CD4-positive, alpha-beta memory T cell (primary cell): ENCODE measurements at places on chromosomes 3 and 15.

DNA sequence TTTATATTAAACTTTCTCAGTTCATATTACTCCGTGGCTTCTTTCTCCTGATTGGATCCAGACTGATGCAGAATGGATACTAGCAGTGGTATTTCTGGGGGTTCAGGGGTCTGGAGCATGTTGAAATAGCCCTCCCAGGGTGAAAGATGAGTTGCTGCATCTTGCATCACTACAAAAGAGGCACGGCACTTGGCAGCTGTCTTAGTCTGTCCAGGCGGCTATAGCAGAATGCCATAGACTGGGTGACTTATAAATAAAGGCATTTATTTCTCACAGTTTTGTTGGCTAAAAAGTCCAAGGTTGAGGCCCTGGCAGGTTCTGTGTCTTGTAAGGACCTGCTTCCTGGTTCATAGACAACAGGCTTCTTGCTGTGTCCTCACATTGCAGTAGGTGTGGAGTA lies 660 bp upstream of the BCL2L10 start:
- DNase-seq: no peak

- DNase-seq: no peak
These were observed 92.7 kb downstream of the SEC22A start for GRCh38 chr3:123294296-123294938.

DNA sequence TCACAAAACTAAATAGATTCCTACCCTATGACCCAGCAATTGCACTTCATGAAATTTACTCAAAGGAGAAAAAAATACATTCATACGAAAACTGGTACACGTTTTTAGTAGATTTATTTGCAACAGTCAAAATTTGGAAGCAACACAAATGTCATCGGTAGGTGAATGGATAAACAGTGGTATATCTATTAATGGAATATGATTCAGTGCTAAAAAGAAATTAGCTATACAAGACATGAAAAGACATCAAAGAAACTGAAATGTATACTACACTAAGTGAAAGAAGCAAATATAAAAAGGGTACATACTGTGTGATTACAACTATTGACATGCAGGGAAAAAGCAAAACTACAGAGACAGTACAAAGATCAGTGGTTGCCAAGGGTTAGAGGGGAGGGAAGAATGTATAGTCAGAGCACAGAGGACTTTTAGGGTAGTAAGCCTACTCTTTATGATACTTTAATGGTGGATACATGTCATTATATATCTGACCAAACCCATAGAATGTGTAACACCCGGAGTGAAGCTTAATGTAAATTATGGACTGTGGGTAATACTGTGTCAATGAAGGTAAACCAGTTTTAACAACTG lies 31.6 kb downstream of the RFX7 start:
- no peak for DNase-seq

- no peak for DNase-seq
These were observed 856 bp downstream of the TMEM40 start for GRCh38 chr3:12758025-12758781.

GRCh38 chr15:38436993-38437392 lies 16.9 kb upstream of the FAM98B start:
- DNase-seq: no peak

GRCh38 chr3:197598404-197598980 lies 42.7 kb upstream of the BDH1 start:
- DNase-seq: no peak

GRCh38 chr3:10213156-10213792 lies 35.0 kb upstream of the TATDN2 start:
- DNase-seq: no peak

DNA sequence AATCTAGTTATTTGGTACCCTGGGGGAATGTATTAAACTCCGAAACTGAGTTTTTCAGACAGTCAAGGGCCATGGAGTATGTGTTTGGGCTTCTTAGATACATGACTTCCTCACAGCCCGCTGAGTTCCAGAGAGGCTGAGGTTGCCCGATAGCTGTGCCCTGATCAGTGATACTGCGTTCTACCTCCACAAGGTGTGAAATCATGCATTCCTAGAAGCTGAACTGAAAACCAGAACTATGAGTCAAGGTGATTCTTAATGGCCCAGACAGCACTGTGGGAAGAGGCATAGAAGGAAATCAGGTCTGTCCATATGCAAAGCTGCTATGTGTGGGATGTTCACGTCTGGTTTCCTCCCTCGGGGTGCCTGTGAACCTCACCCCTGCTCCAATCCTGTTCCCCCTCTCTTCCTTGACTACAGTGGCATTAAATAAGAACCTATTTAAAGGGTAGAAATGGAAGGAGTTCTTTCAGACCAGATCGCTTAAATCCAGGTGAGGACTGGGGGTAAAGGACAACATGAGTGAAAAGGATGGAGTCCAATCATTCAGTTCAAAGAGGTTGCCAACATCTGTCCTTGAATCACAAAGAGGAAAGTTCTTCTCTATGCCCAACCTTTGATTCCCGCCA lies 74.3 kb downstream of the MYO1E start:
- no peak for DNase-seq

DNA sequence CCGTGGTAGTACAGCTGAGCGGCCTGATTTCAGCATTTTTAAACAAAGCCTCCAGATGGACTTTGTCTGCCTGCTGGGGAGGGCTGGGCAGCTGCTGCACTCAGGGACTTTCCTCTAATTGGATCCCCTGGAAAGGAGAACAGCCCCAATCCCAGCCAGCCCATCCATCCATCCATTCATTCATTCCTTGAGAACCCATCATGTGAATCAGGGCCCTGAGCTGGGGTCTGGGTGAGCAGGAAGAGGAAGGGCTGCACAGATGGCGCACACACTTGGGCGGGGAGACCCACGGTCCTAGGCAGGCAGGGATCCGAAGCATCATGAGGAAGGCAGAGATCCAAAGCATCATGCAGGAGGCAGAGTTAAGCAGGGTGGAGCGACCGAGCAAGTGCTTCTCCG lies 45.7 kb downstream of the TPRA1 start:
- no peak for DNase-seq

DNA sequence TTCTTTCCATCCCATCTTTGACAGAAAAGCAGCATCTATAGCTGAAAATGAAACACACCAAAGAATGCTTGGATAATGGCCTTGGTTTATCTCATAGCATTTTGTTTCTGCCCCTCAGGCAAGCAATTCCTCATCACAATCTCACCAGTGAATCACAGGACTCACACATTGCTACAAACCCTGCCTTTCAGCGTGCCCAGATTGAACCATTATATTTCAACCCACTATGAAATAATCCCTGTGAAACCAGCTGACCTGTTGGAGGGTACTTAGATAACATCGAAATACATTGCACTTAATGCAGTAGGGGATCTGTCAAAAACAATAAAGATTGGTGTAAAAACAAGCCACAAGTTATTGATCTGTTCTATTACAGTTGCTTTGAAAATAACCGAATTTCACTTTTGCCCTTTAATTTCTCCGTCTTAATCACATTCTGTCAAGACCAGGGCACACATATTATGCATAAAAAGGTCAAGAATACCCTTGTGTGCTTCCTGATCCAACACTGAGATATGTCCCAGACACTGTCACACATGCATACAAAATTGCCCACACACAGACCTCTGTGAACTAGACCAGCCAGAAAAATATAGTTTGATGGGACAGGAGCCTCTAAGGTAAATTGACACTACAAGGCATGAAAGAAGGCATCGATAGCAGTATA lies 839.8 kb downstream of the NTRK3 start:
- no peak for DNase-seq

GRCh38 chr3:8371085-8371551 lies 130.5 kb upstream of the LMCD1 start:
- no peak for DNase-seq

GRCh38 chr3:9986230-9986725 lies 363 bp downstream of the EMC3 start:
- no peak for DNase-seq

GRCh38 chr3:108124337-108125152 lies 33.7 kb upstream of the CD47 start:
- peak; percentile 77 for DNase-seq

DNA sequence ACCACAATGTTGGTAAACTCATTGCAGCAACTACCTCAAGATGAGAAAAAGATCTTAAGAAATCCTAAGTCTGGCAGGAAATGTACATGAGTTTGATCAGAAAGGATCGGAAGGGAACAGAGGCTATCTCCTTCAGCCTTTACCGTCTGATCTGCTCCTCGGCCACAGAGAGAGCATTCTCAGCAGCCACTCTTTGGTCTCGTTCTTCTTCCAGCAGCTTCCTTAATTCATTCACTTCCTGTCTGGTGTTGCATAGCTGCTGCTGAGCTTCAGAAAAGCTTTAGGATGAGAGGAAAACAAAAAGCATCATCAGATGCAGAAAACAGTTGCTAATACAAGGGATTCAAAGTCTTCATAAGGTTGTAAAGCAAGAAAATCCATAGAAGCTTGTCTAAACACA lies 6.6 kb upstream of the HCLS1 start:
- no peak for DNase-seq

GRCh38 chr3:882533-882932 lies 210.3 kb upstream of the CNTN6 start:
- no peak for DNase-seq

- DNase-seq: no peak
These were observed 77.9 kb downstream of the NTRK3 start for GRCh38 chr15:88178631-88179030.

DNA sequence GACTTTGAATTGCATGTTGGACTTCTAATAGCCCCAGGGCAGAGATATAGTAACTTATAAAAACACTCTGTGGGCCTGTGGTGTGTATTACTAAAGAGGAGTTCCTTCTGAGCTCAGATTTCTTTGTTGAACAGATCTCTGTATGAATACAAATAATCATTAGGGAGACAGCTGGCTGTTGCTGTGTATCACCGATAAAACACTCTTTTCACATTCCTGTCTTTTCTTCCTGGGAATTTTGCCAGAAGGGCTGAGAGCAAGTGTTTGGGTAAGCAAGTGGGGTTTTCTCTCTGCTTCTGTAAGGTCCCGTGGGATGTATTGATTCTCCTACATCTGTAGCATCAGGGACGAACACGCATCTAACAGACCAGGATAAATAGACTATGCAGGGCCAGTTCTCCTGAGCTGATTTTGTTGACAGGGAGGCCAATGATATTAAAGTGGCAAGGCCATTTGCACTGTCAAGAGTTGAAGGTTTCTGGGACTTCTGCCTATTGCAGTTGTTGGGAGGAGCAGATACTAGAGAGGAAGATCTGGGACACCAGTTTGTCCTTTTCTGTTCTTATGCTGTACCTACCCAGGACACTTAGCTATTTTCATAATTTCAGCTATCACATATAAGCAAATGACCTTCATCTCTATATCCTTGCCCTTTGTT lies 225.9 kb upstream of the CD96 start:
- no peak for DNase-seq

DNA sequence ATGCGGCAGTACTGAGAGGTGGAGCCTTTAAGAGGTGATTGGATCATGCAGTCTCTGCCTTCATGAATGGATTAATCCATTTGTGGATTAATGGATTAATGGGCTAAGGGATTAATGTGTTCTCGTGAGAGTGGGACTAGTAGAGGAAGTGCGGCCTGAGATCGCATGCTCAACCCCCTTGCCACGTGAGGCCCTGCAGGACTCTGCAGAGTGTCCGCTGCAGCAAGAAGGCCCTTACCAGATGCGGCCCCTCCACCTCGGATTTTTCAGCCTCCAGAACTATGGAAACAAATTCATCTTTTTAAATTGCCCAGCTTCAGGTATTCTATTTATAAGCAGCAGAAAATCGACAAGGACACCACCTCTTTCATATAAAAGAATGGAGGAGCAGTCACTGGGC lies 148.8 kb downstream of the TPRA1 start:
- DNase-seq: no peak

GRCh38 chr3:70951316-70951715 lies 632.2 kb downstream of the FOXP1 start:
- no peak for DNase-seq

GRCh38 chr3:24339266-24339825 lies 155.3 kb downstream of the THRB start:
- DNase-seq: no peak

GRCh38 chr15:82043130-82043673 lies 2.6 kb downstream of the MEX3B start:
- DNase-seq: no peak

GRCh38 chr3:25563601-25564000 lies 101.1 kb downstream of the TOP2B start:
- no peak for DNase-seq

- DNase-seq: no peak
These were observed 2.0 kb downstream of the MYEF2 start for GRCh38 chr15:48176112-48176511.

- no peak for DNase-seq
These were observed 11.3 kb downstream of the NR2E3 start for GRCh38 chr15:71821547-71822129.

GRCh38 chr3:58168498-58168897 lies 42.3 kb downstream of the DNASE1L3 start:
- DNase-seq: no peak

DNA sequence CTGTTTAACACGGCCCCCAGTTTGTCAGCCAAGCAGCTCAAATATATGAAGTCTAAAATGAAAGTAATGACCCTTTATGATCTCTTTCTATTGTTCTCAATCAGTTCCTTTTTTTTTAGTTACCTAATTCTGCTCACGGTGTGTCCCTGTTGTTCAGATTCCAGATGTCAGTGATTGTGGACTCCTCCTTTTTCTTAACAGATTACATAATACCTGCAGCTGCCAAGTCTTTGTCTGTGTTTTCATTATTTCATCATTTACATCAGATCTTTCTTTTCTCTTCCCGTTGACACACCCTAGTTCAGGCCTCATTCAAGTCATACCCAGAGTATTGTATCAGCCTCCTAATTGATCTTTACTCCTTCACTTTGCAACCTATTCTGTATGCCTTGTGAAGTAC lies 56.1 kb upstream of the SKIL start:
- DNase-seq: no peak

- DNase-seq: no peak
These were observed 86.9 kb downstream of the KLF15 start for GRCh38 chr3:126270145-126270811.

DNA sequence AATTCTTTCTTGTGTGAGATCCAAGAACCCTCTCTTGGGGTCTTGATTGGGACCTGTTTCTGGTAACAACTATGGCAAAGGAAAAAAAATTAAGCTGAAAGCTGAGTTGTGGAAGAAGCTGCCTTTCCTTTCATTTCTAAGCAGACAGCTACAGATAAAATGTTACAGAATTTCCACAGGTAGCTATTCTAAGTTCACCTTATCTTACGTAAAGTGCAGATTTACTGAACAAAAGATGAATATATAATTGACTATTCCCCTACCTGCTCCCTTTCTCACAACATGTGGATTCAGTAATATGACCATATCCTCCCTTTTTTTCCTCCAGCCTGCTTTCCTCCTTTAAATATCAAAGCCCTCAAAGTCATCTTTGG lies 36.6 kb downstream of the CLEC3B start:
- DNase-seq: no peak
